Activated CD4-positive, alpha-beta T cell treated with anti-CD3 and anti-CD28 coated beads, Interleukin-2, amount 10 ng/mL, durations not matched to agents 7 days and 5 days (primary cell): ENCODE measurements at places on chromosomes 1 and 21.

- no peak for DNase-seq
Observed at GRCh38 chr21:45330075-45330781, 42.5 kb upstream of the POFUT2 start.

- DNase-seq, result no peak
Observed at GRCh38 chr1:216020743-216021345, 402.4 kb downstream of the USH2A start.

DNA sequence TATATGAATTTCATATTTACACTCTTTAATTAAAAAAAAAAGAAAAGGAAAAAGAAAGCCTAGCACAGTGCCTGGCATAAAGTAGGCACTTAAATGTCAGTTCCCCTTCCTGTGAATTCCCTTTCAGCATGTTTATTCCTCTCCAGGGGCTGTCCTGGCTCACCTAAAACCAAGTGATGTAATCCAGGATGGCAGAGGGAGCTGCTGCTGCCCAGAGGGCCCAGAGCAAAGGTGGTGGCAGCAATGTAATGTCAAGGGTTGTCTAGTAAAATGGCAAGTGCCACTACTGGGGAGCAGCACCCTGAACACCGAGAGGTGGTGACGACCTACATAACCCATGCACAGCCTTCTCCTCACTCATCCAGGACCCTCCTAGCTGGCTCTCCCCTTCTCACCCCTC is 78.4 kb upstream of the LPGAT1 start:
- DNase-seq, result no peak

- no peak for DNase-seq
Observed at GRCh38 chr1:41851589-41851988, 67.1 kb downstream of the HIVEP3 start.

GRCh38 chr1:14140831-14141401 is 440.9 kb downstream of the PRDM2 start:
- no peak for DNase-seq

DNA sequence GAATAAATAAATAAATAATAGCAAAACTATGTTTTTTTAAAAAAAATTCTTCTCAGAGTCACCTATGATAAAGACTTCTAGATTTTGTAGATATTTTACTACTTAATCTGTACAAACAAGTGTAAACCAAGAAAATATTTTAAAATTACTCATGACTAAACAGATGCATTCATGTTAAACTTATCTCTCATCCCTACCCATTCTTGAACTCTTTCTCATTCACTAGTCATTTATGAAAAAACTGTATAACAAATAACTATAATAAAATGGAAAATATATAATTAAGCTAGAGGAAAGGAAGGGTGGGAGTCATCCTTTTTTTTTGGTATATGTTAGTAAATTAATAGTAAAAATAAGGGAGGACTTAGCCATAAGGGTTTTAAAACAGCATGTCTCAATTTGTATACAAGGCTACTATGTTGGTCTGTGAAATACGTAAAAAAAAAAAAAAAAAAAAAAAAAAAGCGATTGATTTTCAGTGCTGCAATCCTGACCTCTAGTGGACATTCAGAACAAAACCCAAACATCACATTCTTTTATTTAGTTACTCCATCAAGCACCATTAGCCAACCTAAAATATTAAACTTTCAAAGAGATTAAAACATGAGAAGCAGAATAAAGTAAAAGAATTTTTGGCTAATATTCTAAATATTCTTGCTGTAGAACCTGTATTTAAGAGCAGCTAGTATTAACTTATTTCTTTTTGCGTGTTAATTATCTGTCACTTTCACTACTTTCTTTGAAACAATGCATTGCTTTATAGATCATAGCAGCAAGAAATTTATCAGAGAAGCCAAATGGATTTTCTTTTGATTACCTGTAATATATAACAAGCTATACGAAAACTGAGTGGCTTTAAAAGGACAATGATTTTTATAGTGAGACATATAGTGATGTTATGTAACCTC is 255.8 kb upstream of the CACYBP start:
- DNase-seq, result no peak

GRCh38 chr1:228938537-228938901 is 203.2 kb downstream of the RHOU start:
- DNase-seq, result peak; percentile 50

DNA sequence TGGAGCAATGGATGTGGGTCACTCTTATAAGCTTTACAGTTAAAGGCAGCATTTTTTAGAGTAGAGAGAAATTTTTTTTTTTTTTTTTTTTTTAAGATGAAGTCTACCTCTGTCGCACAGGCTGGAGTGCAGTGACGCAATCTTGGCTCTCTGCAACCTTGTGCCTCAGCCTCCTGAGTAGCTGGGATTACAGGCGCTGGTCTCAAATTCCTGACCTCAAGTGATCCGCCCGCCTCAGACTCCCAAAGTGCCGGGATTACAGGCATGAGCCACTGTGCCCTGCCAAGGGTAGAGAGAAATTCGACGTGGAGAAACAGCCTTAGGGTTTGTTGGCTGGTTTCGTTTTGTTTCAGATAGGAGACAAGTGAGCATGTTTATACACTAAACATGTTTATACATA is 594.2 kb upstream of the ADAMTS5 start:
- no peak for DNase-seq

DNA sequence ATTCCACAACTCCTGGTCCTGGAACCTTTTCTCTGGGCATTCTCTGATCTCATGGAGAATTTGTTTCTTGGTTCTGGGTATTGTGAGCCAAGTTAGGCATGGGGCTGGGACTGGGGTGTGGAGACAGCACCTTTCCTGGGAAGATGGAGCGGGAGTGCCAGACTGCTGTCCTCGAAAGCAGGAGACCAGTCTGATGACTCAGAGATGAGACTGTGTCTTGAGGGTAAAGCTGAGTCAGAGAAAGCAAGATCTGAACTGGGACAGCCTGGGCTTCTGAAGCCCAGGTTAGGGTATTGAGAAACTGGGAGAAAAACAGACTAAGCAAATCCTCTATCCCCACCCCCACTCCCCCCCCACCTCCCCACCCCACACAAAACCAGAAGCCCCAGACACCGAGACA is 2.2 kb upstream of the KANK4 start:
- no peak for DNase-seq

- peak; percentile 64 for DNase-seq
Observed at GRCh38 chr1:202625416-202626360, 84.6 kb downstream of the SYT2 start.

DNA sequence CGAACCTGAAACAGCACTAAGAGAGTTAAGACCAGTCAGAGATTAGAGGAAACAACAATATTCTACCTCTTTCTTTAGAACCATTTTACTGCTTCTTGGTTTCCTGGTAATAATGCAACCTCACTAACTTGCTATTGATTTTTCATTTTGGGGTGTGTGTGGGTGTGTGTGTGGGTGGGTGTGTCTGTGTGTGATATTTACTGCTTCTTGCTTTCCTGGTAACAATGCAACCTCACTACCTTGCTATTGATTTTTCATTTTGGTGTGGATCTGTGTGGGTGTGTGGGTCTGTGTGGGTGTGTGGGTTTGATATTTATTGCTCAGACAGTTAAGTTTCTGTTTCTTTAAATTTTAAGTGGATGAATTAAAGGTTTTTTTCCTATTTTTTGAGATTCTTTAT is 208.8 kb downstream of the LRRC7 start:
- DNase-seq, result no peak

DNA sequence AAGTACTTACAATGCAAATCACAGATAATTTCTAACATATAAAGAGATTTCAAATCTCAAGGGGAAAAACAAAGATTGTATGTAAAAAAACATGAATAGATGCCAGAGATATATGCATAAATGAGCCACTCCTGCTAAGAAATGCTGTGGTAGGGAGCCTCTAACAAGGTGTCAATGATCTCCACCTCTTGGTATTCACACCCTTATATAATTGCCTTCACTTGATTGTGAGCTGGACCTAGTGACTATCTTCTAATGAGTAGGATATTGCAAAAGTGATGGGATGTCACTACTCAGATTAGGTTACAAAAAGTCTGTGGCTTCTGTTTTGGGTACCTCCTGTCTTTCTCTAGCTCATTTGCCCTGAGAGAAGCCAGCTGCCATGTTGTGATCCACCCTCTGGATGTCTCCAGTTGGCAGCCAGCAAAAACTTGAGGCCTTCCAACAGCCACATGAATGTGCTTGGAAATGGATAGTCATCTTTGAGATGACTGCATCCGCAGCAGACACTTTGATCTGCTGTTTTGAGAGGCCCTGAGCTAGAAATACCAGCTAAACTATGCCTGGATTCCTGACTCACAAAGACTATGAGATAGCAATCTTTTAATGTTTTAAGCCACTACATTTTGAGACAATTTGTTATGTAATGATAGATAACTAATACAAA is 196.1 kb upstream of the FGGY start:
- DNase-seq, result no peak

DNA sequence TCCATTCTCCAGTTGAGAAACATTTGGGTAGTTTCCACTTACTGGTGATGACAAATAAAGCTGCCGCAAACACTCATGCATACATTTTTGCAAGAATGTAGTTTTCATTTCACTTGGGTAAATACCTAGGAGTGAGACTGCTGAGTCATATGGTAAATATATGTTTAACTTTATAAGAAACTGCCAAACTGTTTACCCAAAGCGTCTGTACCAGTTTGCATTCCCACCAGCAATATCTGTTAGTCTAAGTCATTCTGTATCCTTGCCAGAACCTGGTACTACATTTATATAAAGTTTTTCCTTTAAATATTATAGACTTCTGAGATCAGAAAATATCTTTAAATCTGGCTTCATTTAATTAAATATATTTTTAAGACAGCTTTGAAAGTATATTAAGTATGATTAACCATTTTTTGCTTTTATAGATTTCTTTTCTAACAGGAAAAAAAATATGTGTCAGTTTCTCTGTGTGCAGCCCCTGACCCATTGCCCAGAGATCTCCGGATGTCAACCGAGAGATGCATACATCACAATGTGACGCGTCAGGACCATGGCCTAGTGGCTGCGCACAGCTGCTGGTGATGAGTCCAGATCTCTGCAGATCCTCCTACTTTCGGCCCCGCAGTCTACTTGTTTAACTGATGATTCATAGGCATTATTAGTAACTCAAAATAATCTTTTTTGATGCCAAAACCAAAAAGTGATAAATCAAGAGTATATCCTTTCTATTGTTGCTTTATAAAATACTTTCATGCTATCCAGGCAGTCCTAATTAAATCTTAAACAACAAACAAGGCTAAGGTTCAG is 227.1 kb upstream of the MAP1LC3C start:
- DNase-seq, result no peak

GRCh38 chr1:199616947-199617346 is 410.6 kb upstream of the NR5A2 start:
- DNase-seq, result no peak

DNA sequence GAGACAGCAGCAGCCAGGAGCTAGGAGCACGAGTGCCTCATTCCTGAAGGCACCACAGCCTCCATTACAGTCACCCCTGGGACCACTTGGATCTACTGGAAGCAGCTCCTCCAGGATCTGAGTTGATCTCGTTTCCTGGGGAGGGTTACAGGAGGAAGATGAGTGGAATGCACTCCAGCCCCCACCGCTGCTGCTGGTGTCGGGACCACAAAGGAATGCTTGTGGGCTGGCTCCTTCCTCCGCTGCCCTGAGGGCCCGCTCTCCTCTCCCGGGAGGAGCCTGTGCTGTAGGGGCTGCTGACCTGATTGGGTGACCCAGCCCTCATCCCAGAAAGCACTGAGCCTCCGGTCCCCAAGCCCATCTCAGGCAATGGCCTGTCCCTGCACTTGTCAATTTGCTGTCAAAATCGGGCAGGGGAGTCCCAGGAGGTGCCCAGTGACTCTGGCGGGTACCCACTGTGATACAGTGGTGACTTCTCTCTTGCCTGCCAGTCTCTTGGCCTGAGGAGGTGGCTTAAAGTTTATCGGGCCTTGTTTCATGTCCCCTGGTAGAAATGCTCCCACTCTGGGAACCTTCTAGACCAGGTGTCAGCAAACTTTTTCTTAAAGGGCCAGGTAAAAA is 23.1 kb downstream of the IL10RB start:
- no peak for DNase-seq

- DNase-seq, result no peak
Observed at GRCh38 chr1:105442901-105443300, 1613.6 kb upstream of the PRMT6 start.

- DNase-seq, result no peak
Observed at GRCh38 chr1:246078126-246078887, 428.8 kb downstream of the SMYD3 start.

GRCh38 chr1:167474191-167474641 is 44.1 kb downstream of the CD247 start:
- DNase-seq, result peak; percentile 55

- no peak for DNase-seq
Observed at GRCh38 chr1:25695771-25696311, 79.2 kb downstream of the MAN1C1 start.

DNA sequence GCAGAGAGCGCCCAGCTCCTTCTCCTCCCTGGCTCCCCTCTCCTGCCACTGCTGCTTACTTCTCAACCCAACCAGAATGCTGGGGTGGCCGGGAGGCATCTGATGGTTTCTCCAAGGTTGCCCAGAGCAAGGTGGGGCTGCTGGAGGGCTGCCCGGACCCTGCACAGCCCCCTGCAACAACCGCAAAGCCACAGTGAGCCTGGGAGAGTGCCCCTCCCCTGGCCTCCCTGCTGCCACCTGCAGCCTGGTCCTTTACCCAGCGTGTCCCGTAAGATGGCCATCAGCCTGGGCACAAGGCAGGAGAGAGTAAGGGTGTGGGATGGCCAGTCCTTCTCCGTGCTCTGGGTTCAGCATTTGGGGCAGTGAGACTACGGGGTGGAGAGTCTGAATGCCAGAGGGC is 17.0 kb downstream of the MX2 start:
- no peak for DNase-seq
